ENCODE measurements at places on chromosomes 13 and 19.

DNA sequence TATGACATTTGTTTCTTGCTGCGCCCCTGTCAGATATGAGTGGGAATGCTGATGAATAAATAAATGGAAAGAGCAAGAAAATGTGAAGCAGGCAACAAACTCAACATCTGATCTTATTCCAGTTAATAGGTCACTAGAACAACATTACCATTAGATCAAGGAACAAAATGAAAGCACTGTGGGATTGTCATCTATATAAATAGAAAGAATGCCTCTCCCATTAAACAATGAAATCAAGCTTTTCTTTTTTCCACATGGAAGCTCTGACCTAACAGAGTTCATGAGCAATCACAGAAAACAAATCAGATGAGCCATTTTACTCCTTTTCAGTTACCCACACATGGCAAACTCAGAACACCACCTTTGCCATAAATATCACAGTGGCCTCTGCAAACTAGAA, 354.8 kb downstream of the SUCLA2 start:
- no peak for DNase-seq

GRCh38 chr13:29954082-29955028, 103.9 kb upstream of the UBL3 start:
- DNase-seq, result no peak

DNA sequence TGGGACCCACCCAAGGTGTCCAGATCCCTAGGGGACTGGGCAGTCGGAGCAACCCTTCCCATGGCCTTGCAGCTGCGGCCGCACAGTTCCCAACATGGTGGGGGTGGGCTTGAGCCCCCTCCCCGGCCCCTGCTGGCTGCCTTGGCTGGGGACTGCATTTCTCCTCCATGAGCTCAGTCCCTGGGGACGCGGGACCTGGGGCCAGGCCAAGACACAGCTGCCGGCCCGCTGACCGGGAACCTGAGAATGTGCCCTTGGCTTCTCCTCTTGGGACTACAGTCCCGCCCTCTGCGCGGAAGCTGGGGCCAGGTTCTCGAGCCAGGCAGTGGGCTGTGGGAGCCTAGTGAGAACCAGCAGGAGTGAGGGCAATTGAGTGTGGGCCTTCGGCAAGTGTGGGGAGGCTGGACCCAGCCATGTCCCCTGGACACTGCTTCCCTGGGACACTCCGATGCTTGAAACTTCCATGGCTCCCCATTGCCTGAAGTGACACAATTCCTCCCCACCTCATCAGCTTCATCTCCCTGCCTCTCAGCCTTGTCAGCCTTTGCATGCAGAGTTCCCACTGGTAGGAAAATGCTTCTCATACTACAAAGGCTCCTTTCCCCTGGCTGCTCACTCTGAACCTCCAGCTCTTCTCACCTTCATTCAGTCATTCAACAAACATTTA, 13.1 kb upstream of the NOTCH3 start:
- no peak for DNase-seq

- no peak for DNase-seq
These were observed 381.1 kb downstream of the FGF14 start for GRCh38 chr13:102020611-102021216.

DNA sequence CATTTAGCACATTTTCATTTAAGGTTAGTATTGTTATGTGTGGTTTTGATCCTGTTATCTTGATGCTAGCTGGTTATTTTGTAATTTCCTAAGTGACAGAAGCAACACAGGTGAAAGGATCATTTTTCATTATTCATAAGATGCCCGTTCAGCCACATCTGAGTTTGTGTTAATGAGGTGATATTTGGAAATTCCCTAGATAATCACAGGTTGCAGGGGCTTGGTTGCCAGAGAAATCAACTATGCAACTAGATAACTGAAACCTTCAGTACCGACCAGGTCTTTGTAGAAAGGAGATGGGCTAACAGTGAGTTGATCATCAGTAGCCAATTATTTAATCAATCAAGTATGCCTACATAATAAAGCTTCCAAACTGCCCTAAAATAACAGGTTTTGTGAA, 121.3 kb upstream of the UFM1 start:
- DNase-seq, result no peak

All from activated CD4-positive, alpha-beta T cell treated with anti-CD3 and anti-CD28 coated beads, Interleukin-2, amount 50 U/mL, for 24 hours (primary cell).